GM03348 (cell line): ENCODE measurements at places on chromosomes 11 and 22.

- no peak for DNase-seq
Measured at GRCh38 chr22:25903294-25903693, 161.3 kb downstream of the MYO18B start.

DNA sequence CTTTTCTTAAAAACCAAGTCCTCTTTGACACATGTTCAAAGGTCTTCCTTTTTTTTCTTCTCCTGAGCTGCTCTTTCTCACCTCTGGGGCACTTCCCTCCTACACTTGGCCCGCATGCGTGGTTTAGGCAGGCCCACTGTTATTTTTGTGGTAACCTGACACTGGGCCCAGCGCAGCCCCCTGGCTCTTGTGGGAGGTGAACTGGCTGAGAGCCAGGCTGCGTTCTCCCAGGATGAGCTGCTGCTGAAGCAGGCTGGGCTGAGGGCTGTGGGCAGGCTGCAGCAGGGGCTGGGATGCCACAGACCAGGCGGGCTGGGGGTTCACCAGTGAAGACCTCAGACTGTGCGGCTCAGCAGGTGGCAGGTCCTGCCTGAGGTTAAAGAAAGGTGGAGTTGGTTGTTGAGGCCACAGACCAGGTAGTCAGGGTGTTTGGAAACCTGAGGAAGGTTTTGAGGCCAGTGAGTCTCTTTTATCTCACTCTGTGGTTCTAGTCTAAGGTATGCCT, 72.4 kb downstream of the TEAD1 start:
- DNase-seq, result no peak

DNA sequence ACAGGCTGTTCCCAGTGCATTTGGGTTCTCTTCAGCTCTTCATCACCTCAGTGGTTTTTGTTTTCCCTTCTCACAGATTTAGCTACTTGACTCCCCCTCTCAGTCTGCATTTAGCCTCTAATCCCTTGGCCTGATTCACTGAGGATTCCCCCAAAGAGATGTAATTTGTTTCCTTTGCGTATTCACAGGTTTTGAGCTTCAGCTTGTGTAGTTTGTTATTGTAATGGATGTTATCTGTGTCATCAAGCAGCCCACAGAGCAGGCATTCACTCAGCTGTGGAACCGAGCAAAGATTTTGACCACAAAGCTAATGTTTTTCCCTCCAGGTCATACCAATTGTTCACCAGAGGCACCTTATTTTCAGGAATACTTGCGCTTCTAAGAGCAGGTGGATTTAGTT, 6.4 kb upstream of the ME3 start:
- DNase-seq, result no peak

DNA sequence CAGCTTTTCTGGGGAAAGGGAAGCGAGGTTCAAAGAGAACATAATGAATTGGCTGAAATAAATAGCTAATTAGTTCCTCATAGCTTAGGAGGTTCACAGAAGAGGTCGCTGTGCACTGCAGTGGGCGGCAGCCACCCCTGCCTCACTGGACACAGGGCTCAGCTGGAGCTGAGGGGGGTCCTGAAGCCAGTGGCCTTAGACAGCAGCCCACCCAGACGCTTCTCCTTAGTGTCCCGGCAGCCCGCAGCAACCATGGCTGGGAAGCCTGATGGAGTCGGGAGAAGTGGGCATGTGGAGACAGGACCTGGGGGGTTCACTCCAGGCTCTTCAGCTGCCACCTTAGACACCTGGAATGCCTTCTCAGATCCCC, 75.4 kb downstream of the TRIM29 start:
- no peak for DNase-seq

GRCh38 chr11:132475026-132475425, 1057.3 kb downstream of the OPCML start:
- DNase-seq, result peak; percentile 20

GRCh38 chr11:13317293-13318080, 39.9 kb downstream of the BMAL1 start:
- DNase-seq, result peak; percentile 45

DNA sequence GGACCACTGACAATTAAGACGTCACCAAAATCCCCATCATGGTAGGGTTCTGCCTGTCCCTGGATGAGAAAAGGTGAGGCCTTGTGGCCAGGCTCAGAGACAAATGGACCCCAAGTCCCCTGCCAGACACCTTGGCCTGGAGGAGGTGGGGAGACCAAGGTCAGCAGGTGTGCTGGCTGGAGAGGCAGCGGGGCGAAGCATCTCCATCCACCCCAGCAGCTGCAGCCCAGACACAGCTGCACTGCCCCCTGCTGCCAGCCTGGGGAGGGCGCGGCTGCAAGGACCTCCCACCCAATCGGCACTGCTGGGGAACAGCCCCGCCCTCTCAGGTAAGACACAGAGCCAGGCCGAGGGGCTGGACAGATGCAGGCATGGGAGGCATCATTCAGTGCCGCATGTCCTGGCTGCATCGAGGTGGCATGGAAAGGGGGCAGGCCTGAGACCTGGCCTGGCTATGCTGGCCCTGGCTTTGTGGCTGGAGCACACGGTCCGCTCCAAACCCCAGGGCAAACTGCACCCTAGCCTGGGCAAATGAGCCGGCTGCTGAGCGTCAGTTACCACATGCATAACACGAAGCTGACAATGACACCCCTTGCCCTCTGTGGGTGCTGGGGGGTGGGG, 12.2 kb upstream of the MFNG start:
- no peak for DNase-seq

- no peak for DNase-seq
Measured at GRCh38 chr22:49545606-49546005, 282.1 kb downstream of the BRD1 start.

DNA sequence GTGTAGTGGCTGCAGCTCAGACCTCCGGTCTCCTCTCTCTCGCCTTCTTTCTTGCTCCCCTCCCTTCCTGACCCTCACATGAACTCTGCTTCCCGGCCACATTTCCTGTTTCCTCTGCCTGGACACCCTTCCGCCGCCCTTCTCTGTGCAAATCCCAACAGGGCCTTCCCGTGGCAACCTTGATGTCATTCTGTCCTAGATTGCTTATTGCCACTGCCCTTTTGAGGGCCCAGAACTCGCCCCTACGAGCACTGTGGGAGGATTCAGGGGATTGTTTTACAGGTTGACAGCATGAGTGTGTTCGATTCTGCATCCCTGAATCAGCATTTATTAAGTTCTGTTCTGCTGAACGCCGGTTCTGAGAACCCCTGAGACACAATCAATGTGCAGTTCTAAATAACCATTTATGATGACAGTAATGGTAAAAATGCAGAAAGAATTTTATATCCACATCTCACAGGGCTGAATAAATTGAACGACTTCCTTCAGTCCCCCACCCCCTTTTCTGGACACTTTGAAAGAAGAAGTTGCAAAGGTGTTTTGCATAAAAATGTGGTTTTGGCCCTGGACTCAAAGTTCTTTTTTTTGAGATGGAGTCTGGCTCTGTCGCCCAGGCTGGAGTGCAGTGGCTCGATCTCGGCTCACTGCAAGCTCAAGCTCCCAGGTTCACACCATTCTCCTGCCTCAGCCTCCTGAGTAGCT, 6.4 kb downstream of the BATF2 start:
- no peak for DNase-seq

- DNase-seq, result peak; percentile 68
Measured at GRCh38 chr22:23763579-23763945, 772 bp downstream of the C22orf15 start.

- DNase-seq, result peak; percentile 62
Measured at GRCh38 chr11:88480223-88480622, 142.7 kb upstream of the CTSC start.

- DNase-seq, result no peak
Measured at GRCh38 chr22:30652852-30653251, 14.8 kb downstream of the DUSP18 start.

GRCh38 chr11:844693-845644, 2.3 kb downstream of the TSPAN4 start:
- peak; percentile 92 for DNase-seq

- no peak for DNase-seq
Measured at GRCh38 chr11:105907319-105907718, 114.7 kb downstream of the MSANTD4 start.

GRCh38 chr11:11946180-11946579, 62.2 kb downstream of the DKK3 start:
- peak; percentile 67 for DNase-seq

DNA sequence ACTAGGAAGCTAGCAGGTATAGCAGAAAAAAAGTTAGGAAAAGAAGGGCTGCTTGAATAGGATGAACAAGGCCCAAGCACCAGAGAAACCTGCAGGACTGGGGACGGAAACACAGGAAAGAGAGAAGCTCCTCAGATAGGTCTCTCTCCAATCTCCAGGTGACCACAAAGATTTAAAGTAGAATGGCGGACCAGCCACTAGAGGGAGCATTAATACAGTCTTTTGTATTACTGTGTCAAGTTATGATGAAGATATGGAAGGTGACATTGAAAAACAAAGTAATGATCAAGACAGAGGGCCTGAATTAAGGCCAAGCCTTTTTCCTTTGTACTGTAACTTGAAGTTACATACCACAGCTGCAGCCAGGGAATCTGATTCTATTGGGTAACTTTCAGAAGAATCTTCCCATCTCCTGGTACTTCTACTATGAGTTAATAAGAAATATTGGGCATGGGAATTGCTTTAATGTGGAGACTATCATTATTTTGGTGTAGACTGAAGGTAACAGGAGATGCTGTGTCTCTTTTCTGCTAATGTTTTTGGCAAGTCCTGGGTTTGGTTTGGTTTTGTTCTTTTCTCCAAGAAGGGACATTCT, 33.8 kb downstream of the OR2AG2 start:
- DNase-seq, result peak; percentile 57
